GM12864 (cell line): ENCODE measurements at places on chromosomes 1 and 21.

DNA sequence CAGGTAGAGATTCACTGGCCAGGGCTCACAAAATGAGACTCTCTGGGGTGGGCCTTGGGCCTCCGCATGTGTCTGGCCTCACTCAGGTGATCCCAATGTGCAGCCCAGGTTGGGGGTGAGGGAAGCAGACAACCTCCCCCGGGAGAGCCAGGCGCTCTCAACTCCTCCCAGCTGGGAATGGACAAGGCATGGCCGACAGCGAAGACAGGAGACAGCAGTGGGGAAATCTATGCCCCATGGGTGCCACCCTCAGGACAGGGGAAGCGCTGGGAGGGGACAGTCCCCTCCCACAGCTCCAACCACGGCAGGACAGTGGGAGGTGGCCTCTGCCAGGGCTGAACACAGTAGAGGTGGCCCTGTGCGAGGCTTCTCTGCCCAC, 47.7 kb downstream of the PRDM15 start:
- no peak for DNase-seq

DNA sequence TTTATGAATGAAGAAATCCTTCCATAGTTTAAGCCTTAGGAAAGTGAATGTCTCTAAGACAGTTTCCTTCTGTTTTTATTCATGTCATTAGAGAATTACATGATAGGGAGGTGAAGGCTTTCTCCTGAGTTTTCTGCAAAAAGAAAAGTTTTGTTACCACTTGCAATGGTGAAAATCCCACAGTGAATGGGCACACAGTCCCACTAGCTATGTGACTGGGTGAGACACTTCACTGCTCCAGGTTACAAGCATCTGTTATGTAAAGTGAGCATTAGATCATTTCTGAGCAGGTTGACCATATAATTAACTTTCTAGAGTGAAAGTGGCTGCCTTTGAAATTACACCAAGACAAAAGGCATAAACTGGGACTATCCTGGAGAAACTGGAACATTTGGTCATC, 38.9 kb upstream of the GREM2 start:
- no peak for DNase-seq

- DNase-seq = no peak
Measured at GRCh38 chr1:174160109-174160473, 771 bp downstream of the RABGAP1L start.

- no peak for DNase-seq
Measured at GRCh38 chr1:229192031-229192430, 78.9 kb upstream of the RAB4A start.

DNA sequence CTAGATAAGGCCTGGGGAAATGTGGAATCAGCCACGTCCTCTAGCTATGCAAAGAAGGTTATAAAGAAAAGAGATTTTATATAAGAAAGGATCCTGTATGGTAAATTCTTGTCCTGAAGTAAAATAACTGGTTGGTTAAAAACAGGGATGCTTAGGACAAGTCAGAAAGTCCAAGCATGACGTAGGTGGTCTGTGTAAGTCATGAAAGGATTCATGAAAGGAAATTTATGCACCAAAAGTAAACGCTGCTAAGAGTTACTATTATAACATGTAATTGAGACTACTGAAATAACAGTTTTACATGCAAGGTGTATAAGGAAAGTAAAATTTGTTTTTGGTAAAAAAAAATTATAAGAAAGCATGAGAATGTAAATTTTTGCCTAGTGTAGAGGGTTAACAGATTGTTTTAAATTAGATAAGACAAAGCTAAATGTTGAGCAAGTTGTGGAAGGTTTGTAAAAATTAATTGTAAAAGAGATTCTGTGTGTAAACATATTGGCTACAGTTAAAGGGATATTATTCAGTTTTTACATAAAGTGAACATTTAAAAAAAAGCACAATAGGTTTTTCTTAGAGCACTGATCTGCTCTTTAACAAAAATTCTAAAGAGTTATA, 43.9 kb downstream of the PIGK start:
- no peak for DNase-seq

- DNase-seq = no peak
Measured at GRCh38 chr1:58986996-58987767, 203.3 kb upstream of the JUN start.

- no peak for DNase-seq
Measured at GRCh38 chr1:29249951-29250581, 13.7 kb downstream of the PTPRU start.

- DNase-seq = no peak
Measured at GRCh38 chr1:228486596-228487335, 416 bp upstream of the RNF187 start.

- DNase-seq = no peak
Measured at GRCh38 chr1:215761446-215761845, 194.3 kb downstream of the KCTD3 start.

DNA sequence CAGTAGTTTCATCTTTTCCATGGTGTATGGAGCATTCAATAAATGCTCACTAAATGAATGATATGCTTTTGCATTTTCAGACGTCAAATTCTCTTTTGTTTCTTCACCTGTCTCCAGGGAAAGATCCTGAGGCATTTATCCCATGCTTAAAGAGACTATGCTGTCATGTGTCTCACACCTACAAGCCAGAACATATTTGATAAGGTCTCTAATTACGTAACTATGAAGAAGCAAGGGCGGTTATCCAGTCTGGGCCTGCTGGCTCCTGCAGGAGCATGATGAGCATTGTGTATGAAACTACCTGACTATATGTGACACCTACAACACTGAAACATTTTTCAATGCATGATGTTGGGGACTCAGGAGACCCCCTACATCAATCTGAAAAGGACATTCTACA, 51.8 kb downstream of the FBXO42 start:
- no peak for DNase-seq

GRCh38 chr21:15423676-15424445, 305.9 kb upstream of the USP25 start:
- DNase-seq = no peak

- DNase-seq = no peak
Measured at GRCh38 chr1:27521861-27522431, 32.0 kb upstream of the WASF2 start.

DNA sequence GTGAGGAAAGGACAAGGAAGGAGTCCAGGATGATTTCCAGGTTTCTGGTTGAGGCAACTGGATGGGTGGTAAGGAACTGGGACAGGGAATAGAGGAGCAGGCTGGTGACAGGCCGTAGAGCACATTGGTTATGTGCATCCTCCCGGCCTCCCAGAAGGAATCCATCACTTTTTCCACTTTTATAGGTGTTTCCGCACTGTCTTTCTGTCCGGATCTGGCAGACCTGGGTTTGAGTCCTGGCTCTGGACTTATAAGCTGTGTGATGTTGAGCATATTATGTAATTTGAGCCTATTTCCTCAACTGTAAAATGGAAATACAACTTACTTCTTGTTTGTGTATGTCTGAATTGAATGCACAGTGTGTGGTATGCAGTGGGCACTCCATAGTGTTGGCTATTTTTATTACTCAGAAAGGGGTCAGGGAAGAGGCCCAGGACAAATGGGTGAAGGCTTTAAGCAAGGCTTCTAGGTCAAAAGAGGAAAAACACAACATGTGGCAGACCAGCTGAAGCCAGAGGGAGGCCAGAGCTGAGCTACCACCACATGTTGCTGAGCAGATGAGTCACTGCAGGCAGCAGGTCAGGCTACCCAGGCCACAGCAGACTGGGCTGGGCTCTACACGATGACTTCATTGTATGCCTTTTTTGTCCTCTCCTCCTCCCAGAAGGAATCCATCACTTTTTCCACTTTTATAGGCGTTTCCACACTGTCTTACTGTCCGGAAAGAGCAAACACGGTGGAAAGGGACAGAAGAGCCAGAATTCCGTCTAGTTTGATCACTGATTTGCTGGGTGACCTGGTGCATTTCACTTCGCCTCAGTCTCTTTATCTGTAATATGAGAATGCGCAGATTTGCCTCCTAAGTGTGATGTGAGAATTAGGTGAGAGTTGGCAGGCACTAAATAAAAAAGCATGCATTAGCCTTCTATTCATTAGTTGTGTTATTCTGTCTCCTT, 791 bp upstream of the MAST2 start:
- no peak for DNase-seq

DNA sequence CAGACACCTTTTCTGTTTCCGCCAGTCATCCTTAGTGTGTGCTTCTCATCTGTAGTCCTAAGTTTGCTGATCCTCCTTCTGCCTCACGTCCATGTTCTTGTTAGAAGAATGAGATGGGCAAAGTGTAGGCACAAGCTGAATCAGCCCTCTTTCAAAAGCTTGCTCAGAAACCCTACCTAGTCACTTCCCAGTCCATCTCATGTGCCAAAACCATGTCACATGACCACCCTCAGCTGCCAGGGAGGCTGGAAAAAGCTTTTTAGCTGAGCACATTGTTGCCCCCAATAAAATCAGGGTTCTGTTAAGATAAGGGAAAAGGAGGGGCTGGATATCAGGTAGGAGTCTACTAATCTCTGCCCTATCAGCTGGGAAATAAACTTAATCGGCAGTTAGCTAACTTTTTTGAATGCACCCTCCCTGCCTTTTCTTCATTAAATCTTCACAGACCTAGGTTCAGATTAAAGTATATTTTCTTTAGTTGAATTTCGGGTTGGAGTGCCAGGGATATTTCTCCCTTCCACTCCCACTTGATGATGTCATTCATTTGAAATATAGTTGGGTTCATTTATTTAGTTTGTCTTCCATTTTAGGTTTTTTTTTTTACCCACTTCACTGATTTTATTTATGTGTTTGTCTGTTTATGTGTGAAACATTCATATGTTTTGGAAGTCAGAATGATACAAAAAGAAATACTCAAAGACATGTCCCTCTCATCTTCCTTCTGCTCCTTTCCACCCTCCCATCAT, 129.2 kb downstream of the ROR1 start:
- DNase-seq = no peak

DNA sequence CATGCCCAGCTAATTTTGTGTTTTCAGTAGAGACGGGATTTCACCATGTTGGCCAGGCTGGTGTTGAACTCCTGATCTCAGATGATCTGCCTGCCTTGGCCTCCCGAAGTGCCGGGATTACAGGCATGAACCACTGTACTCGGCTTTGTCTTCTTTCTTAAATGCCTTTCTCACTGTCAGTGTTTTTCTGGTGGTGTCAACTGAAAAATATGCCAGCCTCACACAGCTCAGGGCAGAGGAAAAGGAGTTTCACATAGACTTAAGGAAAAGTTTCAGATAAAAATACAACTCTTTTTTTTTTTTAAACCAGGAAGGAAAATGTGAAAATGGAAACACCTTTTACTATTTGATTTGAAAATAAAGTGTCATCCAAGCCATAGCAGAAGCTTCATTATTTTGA, 4.6 kb upstream of the MAB21L3 start:
- DNase-seq = no peak
